Right renal cortex interstitium (tissue), 3 donors: ENCODE measurements at places on chromosomes 12 and 14.

- no peak for DNase-seq
Observed at GRCh38 chr12:80701388-80701787, 6.0 kb upstream of the MYF6 start.

- no peak for DNase-seq
Observed at GRCh38 chr12:122819209-122819785, 16.0 kb upstream of the HIP1R start.

GRCh38 chr14:21092273-21093011 is 6.0 kb downstream of the ZNF219 start:
- no peak for DNase-seq

- no peak for DNase-seq
Observed at GRCh38 chr12:58314610-58315009, 373.2 kb downstream of the ATP23 start.

DNA sequence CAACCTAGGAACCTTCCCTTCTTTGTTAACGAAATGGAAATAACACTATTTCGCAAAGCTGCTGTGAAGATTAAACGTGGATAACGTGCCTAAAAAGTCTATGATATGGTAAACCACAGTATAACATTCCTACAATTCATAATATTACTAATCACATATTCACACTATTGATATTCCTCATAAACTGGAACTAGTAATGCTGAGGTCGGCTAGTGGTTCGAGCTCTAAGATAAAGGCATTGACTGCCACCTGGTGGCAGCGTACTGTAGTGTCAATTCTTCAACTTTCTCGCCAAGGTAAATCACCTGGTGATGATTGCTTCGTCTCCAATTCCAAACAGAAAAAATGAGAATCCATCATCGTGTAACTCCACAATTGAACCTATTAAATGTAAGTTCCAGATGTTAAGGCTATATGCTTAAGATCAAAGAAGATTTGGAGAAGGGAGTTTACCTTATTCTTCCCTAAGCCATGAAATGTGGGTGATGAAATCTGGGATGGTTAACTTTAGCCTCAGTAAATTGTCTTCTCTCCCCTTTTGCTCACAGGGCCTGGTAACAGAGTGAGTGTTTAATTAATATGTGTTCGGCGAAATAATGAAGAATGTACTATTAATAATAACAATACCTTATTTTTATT is 197.5 kb upstream of the TMEM132C start:
- no peak for DNase-seq

DNA sequence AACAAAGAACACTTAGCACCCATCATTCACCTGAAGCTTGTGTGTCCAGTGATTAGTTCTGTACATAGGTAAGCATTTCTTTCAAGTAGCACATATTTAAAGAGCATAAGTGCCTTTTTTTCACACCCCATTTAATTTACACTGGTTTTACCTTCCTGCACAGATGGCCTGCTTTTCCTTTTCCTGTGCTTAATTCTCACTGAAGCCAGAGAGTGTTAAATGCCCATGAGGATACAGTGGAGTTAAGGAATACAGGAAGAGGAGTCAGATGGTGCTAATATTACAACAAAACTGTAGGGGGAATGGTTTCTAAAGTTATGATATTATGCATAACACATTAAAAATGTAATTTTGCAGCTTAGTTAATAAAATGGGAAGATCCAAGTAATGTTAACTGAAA is 31.0 kb upstream of the SLC38A1 start:
- no peak for DNase-seq

- no peak for DNase-seq
Observed at GRCh38 chr12:67070307-67070600, 198.9 kb upstream of the CAND1 start.

GRCh38 chr12:32821710-32822109 is 66.0 kb upstream of the YARS2 start:
- DNase-seq: no peak
